SK-N-DZ (cell line): ENCODE measurements at places on chromosomes 4 and X.

DNA sequence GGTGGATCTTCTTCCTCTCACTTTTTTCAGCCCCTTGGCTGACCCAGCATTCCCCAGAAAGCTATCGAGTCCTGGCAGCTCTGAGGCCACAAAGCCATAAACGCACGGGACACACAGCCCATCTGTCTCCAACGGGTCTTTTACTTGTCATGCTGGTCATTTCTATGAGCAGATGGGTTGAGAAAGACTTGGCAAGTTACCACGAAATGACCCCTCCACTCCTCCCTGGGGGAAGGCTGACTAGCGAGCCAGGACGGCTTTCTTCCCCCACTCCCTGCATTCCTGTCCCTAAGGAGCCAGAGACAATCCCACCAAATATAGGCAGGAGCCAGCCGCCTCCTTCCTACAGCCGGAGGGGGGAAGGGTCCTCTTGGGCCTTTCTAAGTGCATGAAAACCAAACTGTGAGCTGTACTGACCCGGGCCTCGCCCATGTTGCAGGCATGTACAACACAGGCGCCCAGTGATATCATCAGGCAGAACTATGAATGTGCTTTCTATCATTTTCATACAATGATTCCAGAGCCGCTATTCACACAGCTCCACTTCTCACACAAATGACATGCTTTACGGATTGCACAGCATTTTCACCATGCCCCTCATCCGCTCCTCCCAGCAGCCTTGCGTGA, 28.6 kb downstream of the AFAP1 start:
- DNase-seq, result peak; percentile 21

GRCh38 chr4:142574306-142574705, 271.8 kb downstream of the INPP4B start:
- DNase-seq, result no peak

- DNase-seq, result peak; percentile 26
These were observed at the start of gene XKRX for GRCh38 chrX:100928660-100929613. TSS of gene XKRX (minus strand) at chrX:100928917. CDS start at chrX:100928304, 613 bp downstream.

GRCh38 chr4:8383451-8384160, 56.9 kb downstream of the ACOX3 start:
- DNase-seq, result no peak

DNA sequence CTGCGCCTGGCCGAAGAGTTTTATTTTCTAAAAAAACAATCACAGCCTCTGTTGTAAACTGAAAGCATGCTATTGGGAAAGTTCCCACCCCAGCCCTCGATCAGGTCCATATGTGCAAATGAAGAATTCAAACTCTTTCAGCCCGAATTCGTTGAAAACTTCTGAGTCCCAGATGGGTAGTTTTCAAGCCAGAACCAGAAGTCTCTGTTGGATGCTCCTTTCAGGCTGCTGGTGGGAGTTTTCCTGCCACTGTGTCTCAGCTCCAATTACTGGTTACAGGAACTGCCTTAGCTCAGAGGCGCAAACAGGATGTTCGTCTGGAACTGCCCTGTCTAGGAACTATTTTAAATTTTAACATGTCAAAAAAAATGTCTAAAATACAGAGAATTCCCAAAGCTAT, 9.3 kb upstream of the ALG13 start:
- DNase-seq, result no peak

GRCh38 chr4:40915318-40916217, 165.8 kb downstream of the NSUN7 start:
- DNase-seq, result no peak

GRCh38 chrX:259692-260355, 21.4 kb upstream of the PLCXD1 start:
- DNase-seq, result no peak

- DNase-seq, result peak; percentile 66
These were observed 14.6 kb downstream of the RAB9B start for GRCh38 chrX:103817502-103817901.

DNA sequence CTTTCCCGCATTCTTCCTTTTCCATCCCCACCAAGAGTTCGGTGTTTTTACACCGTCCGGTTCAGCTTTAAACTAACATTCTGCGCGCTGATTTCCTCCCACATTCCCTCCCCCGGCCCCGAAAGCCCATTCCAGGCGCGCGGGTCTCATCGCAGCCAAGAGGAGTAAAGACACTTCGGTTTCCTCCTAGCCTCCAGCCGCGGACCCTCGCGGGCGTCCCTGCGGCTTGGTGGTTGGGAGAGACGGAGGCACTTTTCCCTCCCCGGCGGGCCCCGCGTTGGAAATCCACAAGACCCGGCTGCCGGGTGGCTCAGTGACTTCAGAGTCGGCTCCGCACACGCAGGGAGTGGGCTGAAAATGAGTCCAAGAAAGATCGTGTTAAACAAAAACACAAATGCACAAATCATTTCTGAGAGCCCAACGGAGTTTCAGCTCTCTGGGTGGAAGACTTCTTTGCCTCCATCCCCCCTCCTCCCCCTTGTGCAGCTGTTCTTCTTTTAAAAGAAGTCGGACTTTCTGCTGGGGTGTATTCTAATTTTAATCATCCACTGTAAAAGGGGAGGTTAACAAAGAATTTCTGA, 2.0 kb upstream of the ARX start:
- DNase-seq, result peak; percentile 31

DNA sequence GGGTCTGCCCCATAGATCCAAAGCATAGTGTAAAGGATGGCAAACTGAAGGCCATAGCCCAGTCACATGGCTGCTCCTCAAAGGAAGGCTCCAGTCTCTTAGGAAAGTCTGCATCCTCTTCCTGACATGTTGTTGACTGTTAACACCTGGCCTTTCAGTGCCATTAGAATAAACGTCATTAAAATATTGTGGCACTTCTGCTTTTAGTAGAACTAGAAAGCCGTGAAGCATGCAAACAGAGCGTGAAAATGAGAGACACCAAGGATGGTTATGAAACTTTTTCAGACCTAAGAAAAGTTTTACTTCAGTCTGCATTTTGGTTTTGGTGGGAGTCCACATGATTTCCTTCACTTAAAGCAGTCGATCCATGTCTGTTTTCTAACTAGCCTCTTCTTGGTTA, 41.1 kb upstream of the AFF2 start:
- no peak for DNase-seq

DNA sequence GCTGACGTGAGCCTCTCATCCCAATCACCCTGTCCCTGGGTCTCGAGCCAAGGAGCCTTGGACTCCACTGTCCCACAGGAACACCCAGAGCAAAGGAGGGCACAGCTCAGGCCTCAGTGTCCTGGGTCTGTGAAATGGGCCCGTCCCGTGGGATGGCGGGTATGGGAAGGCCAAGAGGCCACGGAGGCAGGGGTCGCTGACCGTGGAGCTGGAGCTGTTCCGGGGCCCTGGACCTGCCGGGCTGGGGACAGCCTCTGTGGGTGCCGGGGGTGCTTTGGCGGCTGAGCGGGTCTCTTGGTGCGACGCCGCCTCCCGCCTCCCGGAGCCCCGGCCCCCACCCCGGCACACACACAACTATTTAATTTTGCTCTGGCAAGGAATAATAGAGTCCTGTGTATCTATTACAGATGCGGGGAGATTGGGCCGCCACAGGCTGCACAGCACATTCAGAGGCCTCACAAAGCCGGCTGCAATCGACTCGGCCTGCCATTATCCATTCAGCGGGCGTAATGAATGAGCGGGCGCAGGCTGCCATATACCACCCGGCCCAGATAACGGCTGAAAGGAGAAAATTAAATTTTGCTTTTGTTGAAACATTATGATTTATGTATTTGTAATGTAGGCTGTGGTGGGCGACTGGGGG, 83.9 kb upstream of the NKX1-1 start:
- peak; percentile 36 for DNase-seq

- no peak for DNase-seq
These were observed 19.1 kb upstream of the CXCL11 start for GRCh38 chr4:76055016-76055415.

- DNase-seq, result no peak
These were observed 18.4 kb upstream of the OGT start for GRCh38 chrX:71514367-71515037.

DNA sequence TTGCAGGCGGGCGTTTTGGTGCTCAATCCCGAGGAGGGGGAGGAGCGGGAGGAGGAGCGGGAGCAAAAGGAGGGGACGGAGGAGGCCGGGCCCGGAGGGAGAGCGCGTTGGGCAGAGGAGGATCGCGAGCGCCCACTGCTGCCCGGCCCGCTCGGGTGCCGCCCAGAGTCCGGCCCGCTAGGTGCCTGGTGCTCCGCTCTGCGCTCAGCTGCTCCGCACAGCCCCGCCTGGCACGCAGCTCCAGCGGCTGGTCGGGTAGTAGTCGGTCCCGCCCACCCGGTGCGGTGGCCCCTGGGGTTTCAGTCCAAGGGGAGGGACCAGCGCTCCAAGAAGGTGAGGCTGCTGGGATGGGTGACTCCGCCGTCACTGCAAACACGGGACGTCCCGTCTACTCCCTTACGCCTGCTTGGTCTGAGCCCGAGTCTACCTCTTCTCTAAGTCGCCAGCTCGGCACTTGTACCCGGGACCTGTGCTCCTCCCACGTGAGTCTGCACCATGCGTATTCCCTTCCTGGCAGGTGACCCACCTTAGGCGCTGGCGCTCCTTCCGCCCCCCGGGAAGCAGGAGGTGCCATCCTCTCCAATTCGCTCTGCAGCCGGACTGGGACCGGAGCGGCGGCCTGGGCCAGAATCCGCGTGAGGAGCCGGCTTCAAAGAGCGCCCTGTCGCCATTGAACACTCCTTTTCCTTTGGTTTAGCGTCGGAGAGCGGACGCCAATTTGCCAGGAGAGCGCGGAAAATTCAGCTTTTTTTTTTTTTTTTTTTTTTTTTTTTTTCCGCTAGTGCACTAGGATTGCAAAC, 405 bp upstream of the HS3ST1 start:
- no peak for DNase-seq

- DNase-seq, result no peak
These were observed 36.5 kb upstream of the IL15 start for GRCh38 chr4:141599853-141600252.

DNA sequence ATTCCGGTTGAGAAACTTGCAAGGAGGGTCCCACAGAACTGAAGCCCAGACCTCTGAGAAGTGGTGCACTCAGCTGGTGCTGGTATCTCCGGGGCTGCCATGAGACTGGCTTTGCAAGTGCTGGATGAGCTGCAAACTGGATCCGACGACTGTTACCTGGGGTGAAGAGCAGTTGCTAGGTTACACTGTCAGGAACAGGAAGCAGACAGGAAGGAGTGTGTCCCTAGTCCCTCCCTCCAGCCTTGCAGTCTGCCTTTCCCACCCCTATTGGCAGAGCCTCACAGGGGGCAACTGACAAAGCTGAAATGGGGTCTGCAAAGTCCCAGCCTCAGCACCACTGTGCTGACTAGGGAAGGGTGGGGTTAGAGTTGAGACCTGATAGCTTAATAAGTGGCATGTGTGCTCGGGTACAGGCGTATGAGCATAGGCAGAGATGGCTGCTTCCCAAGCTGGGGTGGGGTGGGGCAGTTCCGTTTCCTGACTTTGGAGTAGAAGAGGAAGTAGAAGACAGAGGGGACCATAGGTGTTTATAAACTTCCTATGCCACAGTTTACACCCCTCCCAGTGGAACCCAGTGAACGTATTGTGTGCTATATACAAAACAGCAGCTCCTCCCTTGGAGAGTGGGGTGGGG, 18.0 kb downstream of the PPEF1 start:
- DNase-seq, result no peak

DNA sequence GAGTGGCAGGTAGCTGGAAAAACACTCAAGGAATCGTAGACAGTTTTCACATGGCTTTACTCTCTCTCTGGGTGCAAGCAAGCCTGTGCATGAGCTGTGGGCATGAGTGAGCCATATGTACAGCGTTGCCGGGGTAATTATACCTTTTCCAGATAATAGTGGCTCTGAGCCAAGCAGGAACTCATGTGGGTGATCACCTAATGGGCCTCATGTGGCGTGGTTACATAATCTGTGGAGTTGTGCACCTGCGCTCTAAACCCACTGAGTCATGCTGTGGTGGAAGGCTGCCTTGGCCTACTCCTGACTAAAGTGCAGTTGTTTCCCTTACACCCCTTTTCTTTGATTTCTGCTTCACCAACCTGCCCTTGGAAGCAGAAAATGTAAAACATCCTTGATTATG, 1564.5 kb upstream of the PCDH10 start:
- no peak for DNase-seq

GRCh38 chr4:5893004-5893580, at the start of gene CRMP1:
TSS of gene CRMP1 (minus strand) at chr4:5893086. CDS start at chr4:5892969, 117 bp downstream.
- peak; percentile 76 for DNase-seq

GRCh38 chr4:109166586-109166985, 135.9 kb downstream of the COL25A1 start:
- DNase-seq, result no peak

DNA sequence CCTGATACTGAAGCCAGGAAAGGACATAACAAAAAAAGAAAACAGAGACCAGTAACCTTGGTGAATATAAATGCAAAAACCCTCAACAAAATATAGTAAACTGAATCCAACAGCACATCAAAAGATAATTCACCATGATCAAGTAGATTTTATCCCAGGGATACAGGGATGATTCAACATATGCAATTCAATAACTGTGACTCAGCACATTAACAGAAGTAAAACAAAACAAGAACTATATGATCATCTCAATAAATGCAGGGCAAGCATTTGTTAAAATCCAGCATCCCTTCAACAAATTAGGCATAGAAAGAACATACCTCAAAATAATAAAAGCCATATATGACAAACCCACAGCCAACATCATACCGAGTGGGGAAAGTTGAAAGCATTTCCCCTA, 112.0 kb downstream of the HHIP start:
- no peak for DNase-seq

DNA sequence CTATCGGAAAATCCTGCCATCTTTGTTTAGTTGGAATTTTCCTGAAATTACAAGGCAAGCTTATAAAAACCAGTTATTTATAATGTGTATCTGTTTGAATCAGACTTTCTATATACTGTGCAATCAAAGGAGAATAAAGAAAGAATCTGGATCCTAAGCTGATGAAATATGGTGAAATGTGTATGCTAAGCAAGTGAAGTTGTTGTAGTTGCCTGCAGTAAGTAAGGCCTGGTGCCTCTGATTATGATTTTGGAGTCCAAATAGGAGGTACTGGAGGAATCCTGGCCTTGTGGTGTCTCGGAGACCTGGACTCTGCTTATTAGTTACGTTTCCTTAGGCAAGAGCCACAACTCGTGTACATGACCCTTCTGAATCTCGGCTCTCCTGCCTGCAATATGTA, 13.1 kb upstream of the FREM3 start:
- DNase-seq, result no peak

DNA sequence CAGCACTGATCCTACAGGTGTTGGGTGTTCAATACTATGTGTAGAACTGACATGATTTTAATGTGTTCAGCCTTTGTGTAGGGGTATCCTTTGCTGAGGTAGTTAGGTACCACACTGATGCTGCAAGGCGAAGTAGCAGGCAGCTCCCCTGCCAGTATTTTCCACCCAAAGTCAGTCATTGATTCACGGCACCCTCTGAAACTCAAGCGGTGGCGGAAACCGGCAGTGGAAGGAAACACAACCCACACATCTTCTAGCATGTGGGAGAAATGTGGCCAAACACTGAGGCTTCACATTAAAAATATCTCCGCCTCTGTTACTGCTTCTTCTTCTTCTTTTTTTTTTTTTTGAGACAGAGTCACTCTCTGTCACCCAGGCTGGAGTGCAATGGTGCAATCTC, 126.3 kb downstream of the AASDH start:
- no peak for DNase-seq

DNA sequence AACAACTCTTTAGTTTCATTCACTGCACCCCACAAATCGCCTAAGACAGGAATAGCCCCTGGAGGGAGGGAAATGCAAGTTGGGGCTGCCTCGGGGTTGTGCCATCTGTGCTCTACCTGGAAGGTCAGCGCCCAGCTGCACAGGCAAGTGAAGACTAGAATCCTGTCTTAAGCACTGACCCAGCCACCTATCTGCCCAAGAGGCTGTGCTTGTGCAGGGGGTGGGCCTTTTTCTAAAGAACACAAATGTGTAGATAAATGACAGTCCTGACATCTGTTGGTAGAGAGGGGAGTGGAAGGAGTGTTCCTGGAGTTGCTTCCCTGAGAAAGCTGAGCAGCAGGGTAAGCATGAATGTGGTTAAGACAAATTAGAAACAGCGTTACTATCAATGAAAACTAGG, 15.7 kb downstream of the ZNF518B start:
- DNase-seq, result no peak
